Endothelial cell (in vitro differentiated cells): ENCODE measurements at places on chromosomes 5 and 9. TPM values are rescaled to one million over a fixed set of nuclear protein-coding genes. Genes with fewer than 3 reads are reported as not detected.

GRCh38 chr5:81544351-81545018 is 150.6 kb upstream of the ACOT12 start:
- H3K27me3 ChIP-seq, result peaks cover 6% of the 10 kb centered on the region
- H3K4me1 ChIP-seq, result peaks cover 20% of the 10 kb centered on the region
- no peak for DNase-seq
- H3K36me3 ChIP-seq, result peaks cover 42% of the 10 kb centered on the region
- no peak overlapping the region for H3K4me3 ChIP-seq

GRCh38 chr5:15807871-15808270 is 307.9 kb downstream of the FBXL7 start:
- no peak overlapping the region for H3K4me3 ChIP-seq
- peaks cover 6% of the 10 kb centered on the region for H3K4me1 ChIP-seq
- H3K27me3 ChIP-seq, result no peaks in the 10 kb centered on the region

DNA sequence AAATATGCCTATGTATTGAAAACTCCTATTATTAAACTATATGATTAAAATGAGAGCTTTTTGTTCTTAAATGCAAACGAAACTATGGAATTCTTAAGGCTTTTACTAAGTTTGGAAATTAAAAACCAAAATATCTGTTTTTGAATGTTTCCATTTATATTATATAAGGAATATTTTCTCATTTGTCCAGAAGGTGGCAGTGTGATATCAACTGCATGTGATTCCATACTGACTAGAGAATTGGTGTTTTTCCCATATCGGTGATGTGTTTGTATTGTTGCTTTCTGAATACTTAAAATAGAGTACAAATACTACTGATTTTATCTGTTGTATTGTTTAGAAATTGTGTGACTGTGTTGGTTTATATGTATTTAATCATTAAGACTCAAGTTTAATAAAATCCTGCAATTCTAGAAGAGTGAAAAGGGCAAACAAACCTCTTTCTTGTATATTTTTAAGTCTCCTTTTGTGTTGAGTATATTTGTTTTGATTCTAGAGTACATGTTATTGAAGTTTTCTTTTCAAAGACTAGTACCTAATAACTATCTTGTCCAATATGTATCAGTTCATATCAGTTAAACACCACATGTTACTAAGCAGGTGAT is 320.8 kb downstream of the CCDC171 start:
- H3K27me3 ChIP-seq, result no peaks in the 10 kb centered on the region
- H3K27ac ChIP-seq, result no peak overlapping the region
- H3K36me3 ChIP-seq, result no peaks in the 10 kb centered on the region
- DNase-seq, result peak; percentile 3
- H3K4me1 ChIP-seq, result peaks cover 2% of the 10 kb centered on the region
- no peak overlapping the region for H3K4me3 ChIP-seq

WDR41 gene
- 47.4 TPM for total RNA-seq

CSF2 gene
- not detected for total RNA-seq

- no peaks in the 10 kb centered on the region for H3K4me1 ChIP-seq
- no peaks in the 10 kb centered on the region for H3K27me3 ChIP-seq
- DNase-seq, result no peak
- no peak overlapping the region for H3K4me3 ChIP-seq
Observed at GRCh38 chr5:126166368-126166767, 256.8 kb upstream of the GRAMD2B start.

IFNB1 gene
- total RNA-seq, result not detected

GRCh38 chr5:89981021-89981420 is 428.5 kb downstream of the CETN3 start:
- no peak for DNase-seq
- H3K36me3 ChIP-seq, result no peaks in the 10 kb centered on the region
- no peak overlapping the region for H3K27ac ChIP-seq

ARID3C gene
- not detected for total RNA-seq

DNA sequence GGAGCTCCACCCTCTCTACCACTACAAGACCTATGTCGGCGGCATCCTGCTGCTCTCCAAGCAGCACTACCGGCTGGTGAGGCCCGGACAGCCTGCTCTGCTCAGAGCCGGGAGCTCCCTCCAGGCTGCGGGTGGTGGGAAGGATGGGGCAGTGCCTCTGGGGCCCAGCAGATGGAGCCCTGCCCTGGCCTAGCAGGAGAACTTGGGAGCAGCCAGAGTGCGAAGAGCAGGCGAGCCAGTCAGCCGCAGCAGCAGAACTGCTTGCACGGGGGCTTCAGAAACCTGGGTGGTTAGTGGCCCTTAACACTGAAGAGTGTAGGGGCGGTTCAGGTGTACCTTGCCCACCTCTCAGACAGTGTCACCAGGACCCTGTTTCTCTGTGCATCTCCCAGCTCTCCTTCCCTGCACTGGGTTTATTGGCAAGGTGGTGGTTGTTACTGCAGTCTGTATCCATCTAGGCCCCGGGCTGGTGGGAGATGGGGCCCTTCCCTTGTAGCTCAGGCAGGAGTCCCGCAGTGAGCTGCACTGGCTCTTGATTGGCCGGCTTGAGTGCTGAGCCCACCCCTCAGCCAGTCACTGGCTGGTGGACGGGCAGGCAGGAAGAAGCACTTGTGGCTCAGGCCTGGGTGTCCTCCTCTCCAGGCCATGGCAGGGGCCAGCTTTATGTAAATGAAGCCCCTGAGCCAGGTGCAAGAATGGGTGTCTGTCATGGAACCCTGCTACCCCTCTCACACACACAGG is 7.7 kb downstream of the B4GALT7 start:
- DNase-seq, result peak; percentile 90
- peaks cover 4% of the 10 kb centered on the region for H3K4me1 ChIP-seq
- H3K27me3 ChIP-seq, result peaks cover 6% of the 10 kb centered on the region
- no peak overlapping the region for H3K27ac ChIP-seq
- H3K36me3 ChIP-seq, result peaks cover 21% of the 10 kb centered on the region
- H3K4me3 ChIP-seq, result no peak overlapping the region

- H3K27me3 ChIP-seq, result peaks cover 1% of the 10 kb centered on the region
- peaks cover 15% of the 10 kb centered on the region for H3K4me1 ChIP-seq
- no peaks in the 10 kb centered on the region for H3K36me3 ChIP-seq
- peak within 1 kb of the TSS; percentile 1 for H3K27ac ChIP-seq
- no peak for DNase-seq
Observed at GRCh38 chr5:35856765-35857351, at the start of gene IL7R. Gene IL7R, plus strand, starts transcription at chr5:35856891. Its CDS starts 87 bp downstream, at chr5:35856978.

GRCh38 chr9:29285818-29286217 is 1712.5 kb upstream of the C9orf72 start:
- no peak overlapping the region for H3K27ac ChIP-seq
- no peaks in the 10 kb centered on the region for H3K36me3 ChIP-seq
- no peaks in the 10 kb centered on the region for H3K4me1 ChIP-seq
- no peaks in the 10 kb centered on the region for H3K27me3 ChIP-seq

- no peak overlapping the region for H3K27ac ChIP-seq
- no peak for DNase-seq
- no peaks in the 10 kb centered on the region for H3K36me3 ChIP-seq
Observed at GRCh38 chr5:153352685-153353219, 137.7 kb upstream of the GRIA1 start.

GRCh38 chr9:17761984-17762676 is 183.3 kb downstream of the SH3GL2 start:
- peaks cover 3% of the 10 kb centered on the region for H3K27me3 ChIP-seq
- no peak for DNase-seq
- H3K4me1 ChIP-seq, result no peaks in the 10 kb centered on the region
- H3K36me3 ChIP-seq, result no peaks in the 10 kb centered on the region

DMGDH gene
- total RNA-seq, result 0.36 TPM

RASGRF2 gene
- total RNA-seq, result 2.5 TPM

- no peaks in the 10 kb centered on the region for H3K4me1 ChIP-seq
- no peak overlapping the region for H3K27ac ChIP-seq
- H3K4me3 ChIP-seq, result no peak overlapping the region
- DNase-seq, result no peak
- H3K36me3 ChIP-seq, result no peaks in the 10 kb centered on the region
- H3K27me3 ChIP-seq, result peaks cover 1% of the 10 kb centered on the region
Observed at GRCh38 chr5:2981652-2982051, 230.2 kb upstream of the IRX2 start.

IL4 gene
- total RNA-seq, result not detected

- H3K27me3 ChIP-seq, result no peaks in the 10 kb centered on the region
- no peak for DNase-seq
- no peak overlapping the region for H3K4me3 ChIP-seq
- H3K27ac ChIP-seq, result no peak overlapping the region
- H3K4me1 ChIP-seq, result peaks cover 10% of the 10 kb centered on the region
Observed at GRCh38 chr9:130782886-130783530, 52.0 kb upstream of the ABL1 start.

CDO1 gene
- total RNA-seq, result 2.9 TPM

APBB3 gene
- 24.6 TPM for total RNA-seq

- no peak for DNase-seq
- no peaks in the 10 kb centered on the region for H3K4me1 ChIP-seq
- H3K4me3 ChIP-seq, result no peak overlapping the region
Observed at GRCh38 chr5:56291079-56291643, 58.0 kb upstream of the ANKRD55 start.

DNA sequence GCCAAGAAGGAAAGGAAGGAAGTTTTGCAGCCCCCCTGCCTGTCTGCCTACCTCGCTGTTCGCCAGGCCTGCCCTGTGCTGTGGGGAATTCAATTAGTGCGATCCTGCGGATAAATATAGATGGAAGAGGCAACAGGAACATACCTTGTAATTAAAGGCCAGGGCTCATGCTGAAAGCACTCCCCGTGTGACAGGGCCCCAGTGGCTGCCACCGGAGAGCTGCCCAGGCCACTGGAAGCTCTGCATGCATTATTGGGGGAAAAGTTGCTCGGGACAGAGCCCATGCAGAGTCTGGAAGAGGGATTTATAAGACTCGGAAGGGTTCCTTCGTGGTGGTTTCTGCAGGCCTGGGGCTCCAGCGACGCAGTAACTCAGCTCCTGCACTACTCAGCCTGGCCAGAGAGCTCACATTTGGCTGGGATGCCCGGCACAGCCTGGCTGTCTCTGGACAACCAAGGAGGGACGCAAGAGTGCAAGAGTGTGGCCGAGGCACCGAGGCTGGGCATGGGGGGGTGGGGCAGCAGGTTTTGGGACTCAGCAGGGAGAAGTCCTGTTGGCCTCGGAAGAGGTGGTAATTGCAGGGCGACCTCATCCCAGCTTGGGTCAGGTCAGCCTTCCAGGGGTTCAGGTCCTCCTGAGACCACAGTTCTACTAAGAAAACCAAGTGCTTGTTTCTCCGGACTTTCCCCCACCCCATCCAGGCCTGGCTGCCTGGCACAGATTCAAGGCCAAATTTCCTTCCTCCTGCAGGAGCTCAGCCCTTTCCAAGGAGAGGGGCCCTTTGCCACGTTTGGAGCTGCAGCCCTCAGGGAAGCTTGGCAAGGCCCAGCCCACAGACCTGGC is 68.1 kb upstream of the GGTA1 start:
- no peak for DNase-seq
- peaks cover 5% of the 10 kb centered on the region for H3K27me3 ChIP-seq
- H3K27ac ChIP-seq, result no peak overlapping the region

DNA sequence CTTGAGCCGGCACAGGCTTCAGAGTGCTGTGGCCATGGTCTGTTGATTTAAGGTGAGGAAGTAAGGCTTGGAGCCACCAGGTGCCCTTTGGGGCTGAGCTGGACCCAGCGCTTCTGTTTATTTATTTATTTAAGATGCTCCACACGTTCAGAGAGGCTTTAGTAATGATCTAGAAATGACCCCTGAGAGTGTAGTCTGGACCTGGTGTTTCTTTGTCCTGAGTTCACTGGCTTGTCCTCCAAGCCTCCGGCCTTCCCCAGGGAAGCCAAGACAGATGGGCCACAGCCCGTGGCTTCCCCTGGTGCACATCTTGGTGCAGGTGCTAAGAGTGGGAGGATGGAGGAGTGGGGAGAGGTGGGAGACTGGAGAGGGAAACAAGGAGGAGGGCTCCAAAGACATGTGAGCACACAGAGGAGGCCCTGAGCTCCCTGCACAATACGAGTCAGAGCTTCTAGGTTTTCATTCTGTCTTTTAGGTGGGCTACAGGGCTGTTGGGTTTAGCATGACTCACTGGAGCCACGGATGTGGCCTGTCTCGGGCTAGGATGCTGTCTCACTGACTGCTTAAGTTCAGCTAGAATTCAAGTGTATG is 56.9 kb downstream of the AHRR start:
- peaks cover 4% of the 10 kb centered on the region for H3K36me3 ChIP-seq
- no peak overlapping the region for H3K4me3 ChIP-seq
- H3K27ac ChIP-seq, result no peak overlapping the region

FBXO4 gene
- total RNA-seq, result 4.4 TPM

CARTPT gene
- total RNA-seq, result 148 TPM

NXNL2 gene
- not detected for total RNA-seq

DNA sequence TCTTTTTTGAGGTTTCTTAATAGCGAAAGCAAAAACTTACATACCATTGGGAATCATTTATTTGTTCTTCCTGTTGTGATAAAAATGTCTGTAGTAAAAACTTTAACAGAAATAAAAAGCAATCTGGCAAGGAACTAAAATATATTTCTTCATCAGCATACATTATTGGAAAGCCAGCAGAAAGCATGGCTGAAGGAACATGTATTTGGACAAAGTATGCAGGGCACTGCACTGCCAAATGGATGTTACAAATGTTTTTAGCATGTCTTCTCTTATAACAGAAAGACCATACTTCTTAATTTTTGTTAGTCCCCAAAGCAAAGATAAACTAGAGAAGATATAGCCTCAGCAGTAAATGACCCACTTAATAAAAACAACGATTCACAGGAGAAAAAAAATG is 80.5 kb downstream of the SMIM15 start:
- H3K36me3 ChIP-seq, result no peaks in the 10 kb centered on the region
- no peak for DNase-seq
- no peak overlapping the region for H3K4me3 ChIP-seq
- H3K27ac ChIP-seq, result no peak overlapping the region
- no peaks in the 10 kb centered on the region for H3K27me3 ChIP-seq

DNA sequence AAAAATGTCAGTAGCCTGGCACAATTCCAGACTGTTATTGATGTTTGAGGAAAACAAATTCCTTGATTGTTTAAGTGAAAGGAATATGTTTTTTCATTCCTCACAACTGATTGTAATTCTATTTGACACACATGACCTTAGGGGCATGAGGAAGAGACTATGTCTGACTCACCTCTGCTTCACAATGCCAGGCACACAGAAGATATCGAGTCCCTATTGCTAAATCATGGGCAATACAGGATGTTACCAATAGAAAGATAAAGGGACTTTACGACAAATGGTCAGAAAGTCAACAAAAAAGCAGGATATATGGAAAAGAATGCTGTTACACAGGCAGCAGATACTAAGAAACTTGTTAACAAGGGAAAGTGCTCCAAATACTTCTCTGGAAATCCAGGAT is 1903.5 kb downstream of the EFNA5 start:
- no peaks in the 10 kb centered on the region for H3K4me1 ChIP-seq
- no peak overlapping the region for H3K27ac ChIP-seq
- no peak overlapping the region for H3K4me3 ChIP-seq
- peaks cover 6% of the 10 kb centered on the region for H3K36me3 ChIP-seq
- H3K27me3 ChIP-seq, result no peaks in the 10 kb centered on the region
- no peak for DNase-seq

GRCh38 chr9:83628540-83628939 is 5.6 kb downstream of the IDNK start:
- H3K36me3 ChIP-seq, result peaks cover 7% of the 10 kb centered on the region
- H3K27ac ChIP-seq, result no peak overlapping the region
- H3K4me3 ChIP-seq, result no peak overlapping the region

- no peak for DNase-seq
- H3K4me1 ChIP-seq, result no peaks in the 10 kb centered on the region
- no peaks in the 10 kb centered on the region for H3K36me3 ChIP-seq
- no peaks in the 10 kb centered on the region for H3K27me3 ChIP-seq
- no peak overlapping the region for H3K27ac ChIP-seq
- no peak overlapping the region for H3K4me3 ChIP-seq
Observed at GRCh38 chr5:29930316-29930715, 1263.2 kb upstream of the CDH6 start.
